ENCODE measurements at places on chromosomes 2 and 18.
A peak's percentile ranks its signal among the peaks of the same experiment; 100 is the strongest.

DNA sequence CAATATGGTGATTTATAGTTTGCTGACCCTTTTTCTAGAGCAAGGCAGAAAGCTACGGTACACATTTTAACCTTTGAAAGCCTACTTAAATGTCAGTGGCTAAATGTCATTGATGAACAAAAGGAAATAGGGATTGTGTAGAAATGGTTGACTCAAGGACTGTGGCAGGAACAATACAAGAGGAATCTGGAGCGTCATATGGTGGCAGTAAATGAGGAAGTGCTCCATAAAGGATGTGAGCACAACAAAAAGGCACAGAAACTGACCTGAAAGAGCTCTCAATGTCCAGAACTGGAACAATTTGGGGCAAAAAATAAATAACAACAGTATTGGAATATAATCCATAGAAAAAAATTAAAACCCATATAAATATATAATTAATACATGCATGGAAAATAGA is 443.9 kb upstream of the VRK2 start:
- DNase-seq, result no peak

- peak; percentile 27 for DNase-seq
Measured at GRCh38 chr2:246489-247144, 17.2 kb downstream of the SH3YL1 start.

DNA sequence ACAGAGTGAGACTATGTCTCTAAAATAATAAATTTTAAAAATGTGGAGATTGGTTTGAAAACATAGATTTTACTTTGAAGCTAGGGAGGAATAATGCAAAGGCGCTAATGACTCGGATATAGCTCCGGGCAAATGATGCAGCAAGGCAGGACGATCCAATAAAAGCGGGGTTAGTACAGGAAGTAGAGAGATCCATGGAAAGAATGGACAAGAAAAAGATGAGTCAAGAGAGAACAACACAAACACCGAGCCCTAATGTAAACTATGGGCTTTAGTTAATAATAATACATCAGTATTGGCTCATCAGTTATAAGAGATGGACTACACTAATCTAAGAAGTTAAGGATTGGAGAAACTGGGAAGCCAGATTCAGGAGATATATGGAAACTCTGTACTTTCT is 74.5 kb downstream of the QPCT start:
- no peak for DNase-seq

DNA sequence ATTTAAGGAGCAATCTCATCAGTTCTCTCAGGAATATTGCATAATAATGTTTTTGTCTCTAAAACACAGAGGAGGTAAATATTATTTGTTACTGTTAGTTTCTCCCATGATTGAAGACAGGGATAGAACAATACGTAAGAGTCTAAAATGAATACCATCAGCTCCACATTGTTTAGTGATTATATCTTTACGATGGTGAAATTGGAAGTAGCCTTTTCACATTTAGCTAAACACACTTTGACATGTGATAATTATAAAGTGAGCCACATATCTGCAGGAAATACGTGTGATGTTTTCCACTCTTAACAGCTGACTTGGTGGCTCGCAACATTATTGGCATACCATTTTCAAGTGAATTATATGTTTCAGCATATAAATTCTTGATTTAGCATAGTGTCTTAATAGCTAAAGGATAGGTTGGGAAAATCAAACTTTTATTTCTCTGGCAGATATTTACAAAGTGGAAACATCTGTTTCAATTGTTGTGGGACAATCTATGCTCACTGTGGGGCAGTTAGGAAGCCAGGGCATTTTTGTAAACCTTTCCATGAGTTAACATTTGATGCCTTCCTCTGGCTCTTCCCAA is 208.1 kb upstream of the RASGRP3 start:
- no peak for DNase-seq

DNA sequence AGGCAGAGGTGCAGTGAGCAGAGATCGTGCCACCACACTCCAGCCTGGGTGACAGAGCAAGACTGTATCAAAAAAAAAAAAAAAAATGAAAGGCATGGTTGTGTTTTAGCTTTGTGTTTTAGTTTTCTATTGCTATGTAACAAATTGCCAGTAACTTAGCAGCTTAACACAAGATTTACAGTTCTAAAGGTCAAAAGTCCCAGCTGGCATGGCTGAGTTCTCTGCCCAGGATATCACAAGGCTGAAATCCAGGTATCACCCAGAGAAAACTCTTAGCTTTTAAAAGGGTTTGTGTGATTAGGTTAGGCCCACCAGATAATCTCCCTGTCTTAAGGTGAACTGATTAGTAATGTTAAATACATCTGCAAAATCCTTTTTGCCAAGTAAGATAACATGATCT is 107.7 kb upstream of the YPEL5 start:
- DNase-seq, result no peak

DNA sequence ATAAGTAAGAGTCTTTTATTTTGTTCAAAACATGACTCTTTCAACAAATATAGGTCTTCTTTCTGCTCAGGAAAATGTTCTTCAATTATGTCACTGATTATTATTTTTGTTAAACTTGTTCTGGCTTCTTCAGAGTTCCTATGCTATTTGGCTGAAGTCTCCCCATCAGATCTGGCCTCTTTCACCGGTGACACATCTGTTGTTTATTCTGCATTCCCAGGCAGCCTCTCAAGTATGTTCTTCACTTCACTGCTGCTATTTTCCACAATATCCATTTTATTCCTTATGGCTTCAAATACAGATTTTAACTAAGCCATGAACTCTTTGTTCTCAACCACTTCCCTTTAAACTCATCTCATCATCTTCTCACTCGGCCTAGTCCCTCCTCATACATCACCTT is 45.7 kb downstream of the HDAC4 start:
- peak; percentile 19 for DNase-seq

DNA sequence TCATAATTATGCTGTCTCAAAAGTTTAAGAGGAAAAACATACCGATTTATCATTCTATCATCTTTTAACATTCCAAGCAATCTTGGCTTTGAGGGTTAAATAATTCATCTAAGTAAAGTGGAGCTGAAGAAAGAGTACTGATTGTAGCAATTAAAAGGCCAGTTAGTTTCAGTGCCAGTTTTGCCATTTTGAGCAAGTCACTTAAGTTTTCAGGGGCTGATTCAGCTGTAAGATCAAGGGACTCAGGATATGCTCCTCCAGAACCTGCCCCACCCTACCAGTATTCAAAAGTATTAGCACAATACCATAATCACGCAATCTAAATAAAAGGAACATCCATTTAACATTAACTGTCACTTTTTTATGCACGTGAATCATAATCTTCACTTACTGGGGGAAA is 1.9 kb downstream of the SS18 start:
- no peak for DNase-seq

All from skeletal muscle cell (primary cell).